Hematopoietic multipotent progenitor cell treated with erythropoietin and hydrocortisone succinate and interleukin-3 and kit ligand, for 6 days (in vitro differentiated cells): ENCODE measurements at places on chromosomes 5 and 9.
A peak's percentile ranks its signal among the peaks of the same experiment; 100 is the strongest.

GRCh38 chr5:34038390-34038789 is 4.6 kb downstream of the C1QTNF3 start:
- no peak for DNase-seq

DNA sequence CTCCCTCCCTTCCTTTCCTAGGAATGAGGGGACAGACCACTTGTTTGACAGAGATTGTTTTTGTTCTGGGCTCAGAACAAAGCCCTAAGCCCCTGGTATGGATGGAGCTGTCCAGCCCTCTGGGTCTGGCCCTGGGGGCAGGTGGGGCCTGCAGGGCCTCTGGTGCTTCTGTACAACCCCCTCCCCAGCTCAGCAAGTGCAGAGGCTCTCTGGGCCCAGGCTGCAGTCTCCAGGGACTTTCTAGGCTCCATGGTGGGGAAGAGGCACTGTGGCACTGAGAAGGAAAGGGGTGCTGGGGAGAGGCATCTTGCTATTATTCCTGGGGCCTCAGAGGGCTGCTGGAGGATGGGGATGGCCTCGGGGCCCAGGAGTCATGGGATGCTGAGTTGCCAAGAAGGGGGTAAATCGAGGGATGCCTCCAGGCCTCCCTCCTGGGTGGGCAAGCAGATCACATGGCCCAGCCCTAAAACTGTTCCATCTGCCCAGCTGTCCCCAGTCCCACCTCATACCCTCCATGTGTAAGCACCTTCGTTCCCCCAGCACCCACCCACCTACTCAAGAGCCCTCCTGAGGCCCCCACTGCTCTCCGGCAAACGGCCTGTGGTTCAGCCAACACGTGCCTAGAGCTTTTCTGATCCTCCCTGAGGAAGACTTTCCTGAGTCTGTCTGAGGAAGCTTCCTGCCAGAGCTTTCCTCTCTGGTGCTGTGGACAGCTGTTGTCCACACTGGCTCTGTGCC is 225.7 kb downstream of the CACNA1B start:
- no peak for DNase-seq

- no peak for DNase-seq
These were observed 57.3 kb downstream of the SLC27A6 start for GRCh38 chr5:129022599-129022998.

DNA sequence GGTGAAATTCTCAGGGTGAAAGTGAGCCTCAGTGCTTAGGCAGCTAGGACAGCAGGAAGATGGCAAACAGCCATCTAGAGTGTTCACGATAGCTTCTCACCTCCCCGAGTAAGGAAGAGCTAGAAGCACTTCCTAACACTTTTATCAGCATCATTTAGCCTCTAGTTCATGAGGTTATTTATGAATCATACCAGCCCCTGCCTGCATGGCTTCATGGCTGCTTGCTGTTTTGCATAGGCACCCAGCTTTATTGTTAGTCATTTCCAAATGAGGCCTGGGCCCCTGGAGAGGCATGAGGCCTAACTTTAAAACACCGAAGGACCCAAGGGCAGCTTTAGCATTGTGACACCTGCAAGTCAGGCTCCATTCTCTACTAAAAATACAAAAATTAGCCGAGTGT is 134.9 kb upstream of the PANK3 start:
- DNase-seq: no peak

GRCh38 chr9:89880161-89880560 is 275.3 kb downstream of the GADD45G start:
- DNase-seq: no peak

DNA sequence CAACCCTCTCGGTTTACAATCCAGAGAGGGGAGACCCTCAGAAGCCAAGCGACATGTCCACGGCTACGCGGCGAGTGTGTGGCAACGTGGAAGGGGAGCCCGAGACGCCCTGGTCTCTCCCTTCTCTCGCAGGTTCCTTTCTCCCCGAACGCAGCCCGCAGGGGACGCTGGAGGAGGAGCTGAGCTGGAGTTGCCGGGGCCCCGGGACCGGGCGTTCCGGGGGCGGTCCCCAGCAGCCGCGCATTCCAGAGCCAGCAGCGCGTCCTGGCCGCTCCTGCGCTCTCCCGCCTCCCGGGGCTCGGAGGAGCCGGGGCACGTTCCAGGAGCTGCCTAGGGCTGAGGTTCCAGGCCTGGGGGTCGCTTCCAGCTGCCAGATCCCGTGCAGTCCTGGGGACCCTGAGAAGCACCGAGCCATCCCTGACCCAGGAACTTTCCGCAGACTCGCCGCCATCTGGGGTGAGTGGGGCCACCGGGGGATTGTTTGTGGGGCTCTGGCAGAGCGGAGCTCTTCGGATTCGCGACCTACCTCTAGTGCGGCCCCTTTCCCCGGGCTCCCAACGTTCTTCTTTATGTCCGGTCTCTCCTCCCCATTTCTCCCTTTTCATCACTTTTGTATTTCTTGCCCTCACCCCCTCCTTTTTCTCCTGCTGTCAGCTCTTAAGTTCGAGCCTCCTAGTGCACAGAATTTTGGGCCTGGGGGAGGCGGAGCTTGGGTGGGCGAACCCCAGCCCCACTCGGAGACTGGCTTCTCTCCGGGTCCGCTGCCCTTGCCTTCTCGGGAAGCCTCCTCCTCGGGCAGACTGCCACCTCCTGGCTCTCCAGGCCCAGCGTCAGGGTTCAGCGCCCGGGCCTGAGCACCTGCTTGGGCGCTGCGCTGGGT is at the start of gene SMIM3:
TSS of gene SMIM3 (plus strand) at position 241 of the 880 bp plus-strand sequence. CDS start 16,684 bp downstream, outside the sequence.
- DNase-seq: peak; percentile 83

GRCh38 chr5:40960037-40960436 is 50.7 kb downstream of the C7 start:
- no peak for DNase-seq

- no peak for DNase-seq
These were observed 173.3 kb upstream of the HMHB1 start for GRCh38 chr5:143638654-143639053.

DNA sequence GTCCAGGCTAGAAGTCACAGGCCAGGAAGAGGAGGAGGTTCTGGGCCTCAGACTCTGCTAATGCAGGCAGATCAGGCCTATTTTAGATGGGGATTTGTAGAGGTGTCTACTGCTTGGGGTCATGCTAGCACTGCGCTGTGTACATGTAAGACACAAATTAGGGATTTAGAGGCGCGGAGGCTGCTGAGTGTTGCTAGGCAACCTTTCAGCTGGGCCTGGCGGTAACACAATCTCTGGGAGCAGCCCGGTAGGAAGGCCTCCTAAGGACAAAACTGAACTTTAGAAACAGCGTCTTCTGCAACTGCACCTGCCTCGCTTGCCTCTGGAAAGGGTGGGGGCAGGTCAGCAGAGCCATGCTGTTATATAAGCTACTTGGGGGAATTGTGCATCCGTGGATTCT is 147.9 kb downstream of the MACROH2A1 start:
- DNase-seq: no peak

DNA sequence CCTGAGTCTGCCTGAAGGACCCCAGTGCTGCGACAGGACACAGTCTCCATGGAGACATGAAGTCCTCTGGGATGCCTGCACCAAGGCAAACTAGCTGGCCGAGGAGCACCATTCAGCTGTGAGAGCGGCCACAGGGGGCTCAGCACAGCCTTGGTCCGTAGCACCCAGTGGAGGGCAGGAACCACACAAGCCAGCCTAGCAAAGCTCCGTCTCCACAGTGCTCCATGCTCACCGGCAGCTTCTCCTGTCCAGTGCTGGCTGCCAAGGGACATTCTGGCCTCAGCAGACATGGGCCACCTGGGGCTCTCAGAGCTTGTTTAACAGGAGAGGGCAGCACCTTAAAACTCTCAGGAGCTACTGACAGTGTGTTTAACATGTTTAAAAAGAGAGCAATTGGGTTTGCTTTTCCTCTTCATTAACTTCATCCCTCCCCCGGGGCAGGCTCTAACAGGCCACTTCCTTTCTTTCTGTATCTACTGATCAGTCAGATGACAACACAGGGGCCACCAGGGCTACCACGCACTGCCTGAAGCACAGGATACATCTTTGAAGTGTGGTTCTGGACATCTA is 57.0 kb downstream of the SECISBP2 start:
- DNase-seq: peak; percentile 86

- no peak for DNase-seq
These were observed 1.3 kb downstream of the NR2F1-AS1 start for GRCh38 chr5:93579692-93580062.

DNA sequence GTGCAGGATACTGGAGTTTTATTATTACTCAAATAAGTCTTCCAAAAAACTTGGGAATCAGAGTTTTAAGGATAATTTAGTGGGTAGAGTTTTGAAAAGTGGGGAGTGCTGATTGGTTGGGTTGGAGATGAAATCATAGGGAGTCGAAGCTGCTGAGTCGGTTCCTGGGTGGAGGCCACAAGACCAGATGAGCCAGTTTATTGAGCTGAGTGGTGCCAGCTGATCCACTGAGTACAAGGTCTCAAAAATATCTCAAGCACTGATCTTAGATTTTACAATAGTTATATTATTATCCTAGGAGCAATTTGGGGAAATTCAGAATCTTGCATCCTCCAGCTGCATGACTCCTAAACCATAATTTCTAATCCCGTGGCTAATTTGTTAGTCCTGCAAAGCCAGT is 804.9 kb upstream of the SEMA6A start:
- DNase-seq: no peak

- no peak for DNase-seq
These were observed 219.1 kb downstream of the NDUFS4 start for GRCh38 chr5:53779541-53779981.

DNA sequence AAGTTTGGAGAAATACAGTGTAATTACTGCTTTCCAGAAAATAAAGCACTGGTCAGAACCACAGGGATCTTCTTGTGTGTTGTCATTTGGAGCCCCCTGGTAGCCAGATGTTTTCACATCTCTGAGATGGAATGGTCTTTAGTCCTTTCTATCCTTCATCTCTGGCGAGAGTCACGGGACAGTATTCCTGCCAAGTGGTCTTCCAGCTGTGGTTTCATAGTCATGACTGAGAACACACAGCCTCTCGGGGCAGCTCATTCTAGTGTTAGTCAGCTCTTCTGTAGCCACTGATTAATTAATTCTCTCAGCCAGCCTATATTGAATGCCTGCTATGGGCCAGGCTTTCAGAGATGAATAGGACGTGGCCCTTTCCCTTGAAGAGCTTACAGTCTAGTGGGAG is 34.1 kb downstream of the HMGXB3 start:
- no peak for DNase-seq

- no peak for DNase-seq
These were observed 9.4 kb downstream of the VDAC1 start for GRCh38 chr5:133995341-133995740.

DNA sequence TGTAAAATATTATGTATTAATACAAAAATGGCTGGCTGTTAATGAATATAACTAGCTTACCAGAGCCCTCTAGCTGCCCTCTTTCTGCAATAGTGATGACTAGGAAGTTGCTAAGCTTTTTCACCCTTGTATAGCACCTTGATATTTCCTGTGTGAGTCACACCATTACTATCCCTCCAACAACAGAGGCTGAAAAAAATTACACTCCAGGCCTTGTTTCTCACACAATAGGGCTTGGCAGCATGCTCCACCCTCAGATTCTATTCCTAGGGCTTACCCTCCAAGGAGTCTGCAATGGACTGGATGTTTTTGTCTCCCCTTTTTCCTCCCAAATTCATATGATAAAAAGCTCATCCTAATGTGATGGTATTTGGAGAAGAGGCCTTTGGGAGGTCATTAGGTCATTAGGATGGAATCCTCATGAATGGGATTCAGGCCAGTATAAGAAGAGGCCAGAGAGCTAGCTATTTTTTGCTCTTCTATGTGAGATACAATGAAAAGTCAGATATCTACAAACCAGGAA is 184.6 kb upstream of the MAP1B start:
- DNase-seq: no peak

- DNase-seq: no peak
These were observed 77.4 kb downstream of the MEGF10 start for GRCh38 chr5:127367946-127368465.

DNA sequence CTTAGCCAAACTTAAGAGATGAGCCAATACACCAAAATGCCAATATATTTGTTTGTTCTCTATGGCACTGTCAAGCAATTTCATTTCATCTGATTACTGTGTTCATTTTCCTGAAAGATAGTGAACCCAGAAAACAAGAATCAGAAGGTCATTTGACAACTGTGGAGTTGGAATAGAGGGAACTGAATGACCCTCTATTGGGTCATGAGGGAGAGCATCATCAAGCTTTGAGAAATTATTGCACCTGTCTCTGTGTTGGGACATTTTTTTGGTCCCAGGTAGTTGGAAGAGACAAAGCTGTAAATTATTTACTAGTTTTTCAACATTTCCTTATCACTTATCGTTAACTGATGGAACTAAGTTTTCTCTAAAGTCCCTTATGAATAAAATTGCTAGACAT is 129.4 kb downstream of the GHR start:
- DNase-seq: no peak

DNA sequence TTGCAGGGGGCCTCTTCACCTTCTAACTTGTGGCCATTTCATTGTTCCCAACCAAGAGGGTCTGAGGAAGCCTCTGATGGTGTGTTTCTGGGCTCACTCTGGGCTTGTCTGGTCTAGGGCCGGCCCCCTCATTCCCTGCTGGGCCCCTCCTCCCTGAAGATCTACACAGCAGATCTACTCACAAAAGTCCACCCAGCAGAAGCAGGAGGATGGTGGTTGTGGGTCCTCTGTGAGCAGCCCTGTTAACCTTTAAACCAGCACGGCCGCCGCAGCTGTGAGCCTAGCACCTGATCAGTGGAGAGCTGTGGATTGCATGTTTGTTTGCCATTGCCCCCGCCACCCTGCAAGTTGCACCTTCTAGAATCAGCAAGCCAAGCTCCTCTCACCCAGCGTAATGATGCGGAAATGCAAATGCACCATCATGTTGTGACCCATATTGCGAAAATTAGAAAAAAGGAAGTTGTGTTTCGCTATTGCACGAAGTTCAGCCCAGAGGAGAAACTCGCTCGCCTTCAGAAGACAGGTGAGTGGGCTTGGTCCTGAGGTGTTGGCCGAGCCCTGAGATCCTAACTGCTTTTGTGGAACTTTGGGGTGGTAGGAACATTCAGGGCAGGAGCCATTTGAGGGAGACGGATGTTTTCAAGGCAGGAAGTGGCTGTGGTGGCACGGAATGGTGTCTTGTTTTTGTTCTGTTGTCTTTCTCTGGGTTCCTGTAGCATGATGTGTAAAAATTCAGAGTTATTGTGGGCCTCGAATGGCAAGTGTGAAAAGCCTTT is 16.7 kb downstream of the FGD3 start:
- DNase-seq: peak; percentile 86

DNA sequence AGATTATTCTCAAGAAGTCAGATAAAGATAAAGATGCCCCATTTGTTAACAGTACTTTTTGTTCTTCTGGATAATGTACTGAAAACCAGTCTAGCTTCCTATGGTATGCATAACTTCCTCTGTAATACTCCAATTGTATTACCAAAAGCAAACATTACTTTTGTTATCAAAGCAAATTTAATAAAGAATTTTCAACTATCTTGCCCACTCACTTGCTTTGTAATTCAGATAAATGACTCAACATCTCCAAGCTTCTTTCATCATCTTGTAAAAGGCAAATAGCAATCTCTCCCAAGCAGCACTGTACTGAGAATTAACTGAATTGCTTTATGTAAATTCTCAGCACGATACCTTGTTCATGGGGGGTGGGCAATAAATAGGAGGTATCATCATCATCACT is 98.3 kb downstream of the NFIB start:
- no peak for DNase-seq

- no peak for DNase-seq
These were observed 8.1 kb upstream of the IL17B start for GRCh38 chr5:149387081-149387631.

- no peak for DNase-seq
These were observed 59.5 kb downstream of the RORB start for GRCh38 chr9:74556685-74557084.
